Smooth muscle cell of trachea (primary cell): ENCODE measurements at places on chromosomes 2 and 18. TPM values are rescaled to one million over a fixed set of nuclear protein-coding genes. Genes with fewer than 3 reads are reported as not detected.

The AGAP1 gene
- 11.6 and 24.6 TPM in 2 replicates for total RNA-seq

The OST4 gene
- 409 and 544 TPM in 2 replicates for total RNA-seq

The KCNJ3 gene
- total RNA-seq = not detected in 2 replicates

The XDH gene
- total RNA-seq = 0.87 and 1.3 TPM in 2 replicates

The DYNAP gene
- total RNA-seq = not detected in 2 replicates
